CD14-positive monocyte (primary cell): ENCODE measurements at places on chromosomes 4 and X.

DNA sequence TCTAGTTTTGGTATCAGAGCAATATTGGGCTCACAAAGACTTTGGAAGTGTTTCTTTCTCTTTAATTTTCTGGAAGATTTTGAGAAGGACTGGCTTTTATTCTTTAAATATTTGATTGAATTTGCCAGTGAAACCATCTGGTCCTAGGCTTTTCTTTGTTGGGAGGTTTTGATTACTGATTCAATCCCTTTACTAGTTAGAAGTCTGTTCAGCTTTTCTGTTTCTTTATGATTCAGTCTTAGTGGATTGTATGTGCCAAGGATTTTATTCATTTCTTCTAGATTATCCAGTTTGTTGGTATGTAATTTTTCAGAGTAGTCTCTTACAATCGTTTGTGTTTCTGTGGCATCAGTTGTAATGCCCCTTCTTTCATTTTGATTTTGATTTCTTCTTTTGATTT lies 28.6 kb downstream of the GLRB start:
- DNase-seq = no peak

DNA sequence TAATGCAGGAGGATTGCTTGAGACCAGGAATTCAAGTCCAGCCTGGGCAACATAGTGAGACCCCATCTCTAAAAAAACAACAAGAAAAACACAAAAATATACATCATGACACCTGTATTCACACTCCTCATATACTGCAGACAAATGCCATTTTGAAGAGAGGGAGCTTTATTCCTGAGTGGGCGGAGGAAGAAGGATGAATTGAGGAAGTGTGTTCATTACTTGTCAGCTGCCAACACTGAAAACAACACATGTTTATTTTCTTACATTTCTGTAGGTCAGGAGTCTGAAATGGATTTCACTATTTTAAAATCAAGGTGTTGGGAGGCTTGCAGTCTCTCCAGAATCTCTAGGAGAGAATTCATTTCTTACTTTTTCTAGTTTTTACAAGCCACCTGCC lies 47.2 kb upstream of the CD99 start:
- DNase-seq = peak; percentile 17

GRCh38 chr4:41532336-41532735 lies 5.6 kb upstream of the LIMCH1 start:
- no peak for DNase-seq

- no peak for DNase-seq
Observed at GRCh38 chr4:94641702-94642560, 115.8 kb upstream of the BMPR1B start.

DNA sequence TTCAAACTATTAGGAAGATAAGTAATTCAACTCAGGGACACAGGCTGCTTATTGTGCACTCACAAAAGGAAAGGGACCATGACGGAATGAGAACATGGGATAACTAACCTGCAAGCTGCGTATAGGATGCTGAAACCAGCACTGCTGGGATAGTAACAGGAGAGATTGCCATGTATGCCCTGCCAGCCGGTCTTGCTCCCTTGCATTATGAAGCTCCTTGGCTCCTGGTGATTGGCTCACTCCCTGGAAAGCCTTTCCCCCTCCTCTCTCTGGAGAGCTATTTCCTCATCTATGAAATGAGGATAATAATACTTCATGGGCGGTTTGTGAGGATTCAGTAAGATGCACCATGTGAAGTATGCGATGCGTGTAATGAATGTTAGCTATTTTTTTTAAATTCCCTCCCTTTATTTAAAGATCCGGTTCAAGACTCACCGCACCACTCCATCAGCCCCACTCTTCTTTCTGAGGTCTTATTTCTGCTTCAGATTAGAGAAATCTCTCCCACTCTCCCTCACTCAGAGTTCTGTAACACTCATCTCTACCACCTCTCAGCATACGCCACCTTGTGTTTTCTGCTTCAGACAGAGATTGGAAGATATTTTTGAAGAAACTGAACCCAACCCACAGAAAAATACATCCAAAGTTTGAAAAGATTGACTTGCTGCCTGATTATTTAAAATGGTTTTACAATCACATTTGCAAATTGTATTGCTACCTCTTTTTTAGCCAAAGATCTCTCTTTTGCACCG lies 18.4 kb downstream of the MSMO1 start:
- no peak for DNase-seq
